Naive B cell (primary cell): ENCODE measurements at places on chromosomes 7 and 10. TPM values are rescaled to one million over a fixed set of nuclear protein-coding genes. Genes with fewer than 3 reads are reported as not detected.

DNA sequence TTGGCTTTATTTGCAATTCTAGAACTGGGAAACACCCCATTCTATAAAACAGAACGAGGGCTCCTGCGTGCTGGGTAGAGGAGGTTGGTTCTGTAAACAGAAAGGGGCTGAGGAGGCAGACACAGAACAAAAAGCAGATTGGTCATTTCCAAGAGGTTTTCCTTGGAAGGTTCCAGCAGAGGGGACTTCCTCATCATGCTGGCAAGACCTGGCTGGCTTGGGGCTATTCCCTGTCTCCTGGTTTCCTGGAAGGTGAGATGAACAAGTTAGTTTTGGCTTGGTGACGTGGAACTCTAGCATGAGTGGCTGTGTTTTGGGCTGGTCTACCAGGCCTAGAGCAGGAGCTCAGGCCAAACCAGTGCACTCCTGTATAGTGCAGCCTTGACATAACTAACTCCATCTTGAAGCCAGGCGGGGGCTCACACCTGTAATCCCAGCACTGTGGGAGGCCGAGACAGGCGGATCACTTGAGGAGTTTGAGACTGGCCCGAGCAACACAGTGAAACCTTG, 26.1 kb upstream of the DNAJB6 start:
- DNase-seq: no peak

DNA sequence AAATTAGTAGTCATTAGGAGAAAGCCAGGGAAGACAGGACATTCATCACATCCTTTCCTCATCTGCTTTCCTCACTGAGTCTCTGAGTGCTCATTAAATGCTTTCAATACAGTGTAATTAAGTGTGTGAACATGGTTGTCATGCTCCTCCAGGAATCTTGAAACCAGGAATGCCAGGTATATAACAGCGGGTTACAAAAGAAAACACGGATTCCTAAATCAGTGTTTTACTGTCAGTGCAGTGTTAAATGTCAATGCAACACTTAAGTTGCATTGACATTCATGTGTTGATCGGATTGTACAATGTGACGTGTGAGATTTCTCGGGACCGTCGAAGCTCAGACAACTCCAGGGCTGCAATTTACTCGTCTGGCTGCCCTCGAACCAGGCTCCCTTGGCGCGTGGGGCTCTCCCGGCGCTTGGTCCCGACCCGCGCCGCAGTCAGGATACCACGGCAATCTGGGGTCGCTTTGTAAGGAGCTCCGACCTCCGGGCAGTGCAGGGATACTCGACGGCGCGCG, 455 bp upstream of the SPAG6 start:
- DNase-seq: no peak

MDFIC gene
- 54.0 TPM for polyA plus RNA-seq

SPOCK2 gene
- 39.2 TPM for polyA plus RNA-seq

- DNase-seq: no peak
Measured at GRCh38 chr7:2559283-2559950, 638 bp downstream of the IQCE start.

GRCh38 chr7:46146454-46147255, 225.6 kb upstream of the IGFBP3 start:
- no peak for DNase-seq

GRCh38 chr7:69537691-69538090, 60.6 kb upstream of the AUTS2 start:
- no peak for DNase-seq

TMEM184A gene
- polyA plus RNA-seq: not detected
